Neural crest cell (in vitro differentiated cells): ENCODE measurements at places on chromosomes 7 and 10. TPM values are rescaled to one million over a fixed set of nuclear protein-coding genes. Genes with fewer than 3 reads are reported as not detected.

Gene WDFY4
- total RNA-seq, result not detected in 2 replicates

Gene GIMAP1
- total RNA-seq, result not detected in 2 replicates

DNA sequence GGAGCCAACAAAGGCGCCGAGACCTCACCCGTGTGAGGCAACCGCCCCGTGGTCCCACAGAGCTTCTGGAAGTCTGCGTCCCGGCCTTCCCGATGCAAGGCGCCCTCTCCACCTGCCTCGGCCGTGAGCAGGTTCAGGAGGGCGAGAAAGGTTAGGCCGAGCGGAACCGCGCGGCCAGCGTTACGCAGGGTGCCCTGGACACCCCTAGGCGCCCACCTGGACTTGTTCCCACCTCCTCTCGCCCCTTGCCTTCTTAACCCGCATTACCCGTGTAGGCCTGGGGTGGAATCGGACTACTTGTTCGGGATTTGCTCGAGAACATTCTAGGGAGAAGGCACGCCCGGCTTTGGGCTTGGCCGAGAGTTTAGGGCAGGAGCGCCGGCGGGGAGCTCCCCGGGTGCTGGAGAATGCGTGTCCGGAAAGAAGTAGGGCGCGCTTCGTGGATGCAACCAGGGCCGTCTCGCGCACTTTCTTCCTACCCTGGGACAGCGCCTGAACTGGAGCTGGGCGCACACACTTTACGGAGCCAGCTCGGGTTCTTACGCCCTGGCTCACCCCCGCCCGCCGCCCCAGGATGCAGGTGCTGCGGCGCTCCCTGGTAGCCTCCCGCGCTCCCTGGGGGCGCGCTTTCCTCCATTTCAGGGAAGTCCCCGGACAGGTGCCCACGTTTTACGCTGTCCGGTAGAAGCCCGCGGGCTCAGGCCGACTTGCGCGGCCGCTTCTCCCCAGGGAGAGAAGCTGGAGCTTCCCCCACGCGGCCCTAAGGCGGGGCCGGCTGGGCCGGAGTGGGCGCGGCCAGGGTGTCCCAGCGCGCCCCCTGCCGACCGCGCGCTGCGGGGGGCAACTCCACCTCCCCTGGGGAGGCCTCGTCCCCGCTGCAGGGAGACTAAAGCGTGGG is 74.5 kb downstream of the INSIG1 start:
- peaks cover 89% of the 10 kb centered on the region for H3K27me3 ChIP-seq
- H3K36me3 ChIP-seq, result peaks cover 4% of the 10 kb centered on the region
- peaks cover 15% of the 10 kb centered on the region for H3K4me1 ChIP-seq
- no peak for DNase-seq

DNA sequence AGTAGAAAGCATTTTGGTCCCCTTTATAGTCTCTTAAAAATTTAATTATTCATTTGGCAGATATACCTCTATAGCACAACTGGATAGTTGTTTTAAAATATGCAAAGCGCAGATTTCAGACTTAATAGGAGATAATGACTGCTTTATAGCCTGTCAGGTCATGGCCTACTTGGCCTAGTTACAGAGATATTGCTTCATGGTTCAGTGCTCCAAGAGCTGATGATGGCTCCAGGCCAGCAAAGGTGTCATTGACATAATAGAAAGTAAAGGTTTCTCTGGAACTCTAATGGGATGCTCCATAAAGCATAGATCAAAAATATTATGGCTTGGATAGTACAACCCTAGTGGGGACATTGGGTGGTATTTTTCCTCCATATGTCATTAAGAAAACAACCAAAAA is 285.7 kb downstream of the NXPH1 start:
- H3K27me3 ChIP-seq, result peaks cover 7% of the 10 kb centered on the region
- no peak overlapping the region for H3K4me3 ChIP-seq
- H3K36me3 ChIP-seq, result no peaks in the 10 kb centered on the region
- H3K27ac ChIP-seq, result no peak overlapping the region

- DNase-seq, result no peak
- H3K4me3 ChIP-seq, result no peak overlapping the region
- H3K4me1 ChIP-seq, result no peaks in the 10 kb centered on the region
These were observed 7.0 kb upstream of the NDST2 start for GRCh38 chr10:73818402-73818801.

- peaks cover 12% of the 10 kb centered on the region for H3K36me3 ChIP-seq
- no peak for DNase-seq
- H3K4me3 ChIP-seq, result no peak overlapping the region
- H3K27ac ChIP-seq, result no peak overlapping the region
- no peaks in the 10 kb centered on the region for H3K27me3 ChIP-seq
- H3K4me1 ChIP-seq, result no peaks in the 10 kb centered on the region
These were observed 73.6 kb upstream of the RNF32 start for GRCh38 chr7:156566812-156567549.

- H3K4me1 ChIP-seq, result no peaks in the 10 kb centered on the region
- H3K27ac ChIP-seq, result no peak overlapping the region
- no peak overlapping the region for H3K4me3 ChIP-seq
- DNase-seq, result no peak
These were observed 68.6 kb upstream of the CACUL1 start for GRCh38 chr10:118823256-118823907.

GRCh38 chr7:155172141-155172540 is 102.0 kb downstream of the HTR5A start:
- peaks cover 3% of the 10 kb centered on the region for H3K27me3 ChIP-seq
- H3K36me3 ChIP-seq, result no peaks in the 10 kb centered on the region
- H3K4me1 ChIP-seq, result no peaks in the 10 kb centered on the region
- DNase-seq, result no peak
- peak overlapping the region; percentile 84 for H3K27ac ChIP-seq

DNA sequence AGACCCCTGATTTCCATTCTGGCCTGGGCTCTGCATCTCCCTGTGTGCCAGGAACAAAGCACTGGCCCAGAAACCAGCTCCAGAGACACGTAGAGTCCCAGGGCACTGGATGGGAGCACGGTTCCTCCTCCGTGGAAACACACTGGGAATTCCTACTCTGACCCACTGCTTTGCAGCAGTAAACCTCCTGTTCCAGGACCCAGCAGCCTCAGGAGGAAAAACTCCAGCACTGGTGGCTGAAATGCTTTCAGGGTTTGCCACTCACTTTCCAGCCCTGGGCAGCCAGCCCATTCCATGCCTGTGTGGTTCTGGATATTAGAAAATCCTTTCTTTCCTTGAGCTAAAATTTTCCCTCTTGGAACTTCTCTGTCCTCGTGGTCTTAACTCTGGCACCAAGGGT is 58.0 kb downstream of the FAM171A1 start:
- no peaks in the 10 kb centered on the region for H3K27me3 ChIP-seq
- H3K36me3 ChIP-seq, result no peaks in the 10 kb centered on the region
- peak overlapping the region; percentile 24 for H3K27ac ChIP-seq
- H3K4me1 ChIP-seq, result peaks cover 46% of the 10 kb centered on the region
- no peak for DNase-seq
